Cardiac septum (tissue), 1 donor: ENCODE measurements at places on chromosomes 6 and 20. TPM values are rescaled to one million over a fixed set of nuclear protein-coding genes. Genes with fewer than 3 reads are reported as not detected.

DNA sequence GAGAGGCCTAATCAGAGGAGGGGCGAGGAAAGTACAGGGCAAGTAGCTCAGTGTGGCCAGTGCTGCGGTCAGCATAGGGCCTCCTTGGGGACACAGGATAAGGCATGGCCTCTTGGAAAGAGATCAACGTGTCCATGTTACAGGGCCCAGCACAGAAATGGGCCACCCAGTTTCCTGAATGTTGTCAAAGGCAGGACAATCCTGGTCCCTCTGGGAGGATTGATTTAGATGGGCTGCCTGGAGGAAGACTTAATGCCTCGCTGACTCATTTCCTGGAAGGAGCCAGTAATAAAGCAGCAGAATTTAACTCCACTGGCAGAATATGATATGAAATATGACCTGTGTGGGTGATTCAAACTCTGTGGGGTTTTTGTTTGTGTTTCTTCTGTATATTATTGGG is 16.6 kb downstream of the DDO start:
- no peak for DNase-seq

DNA sequence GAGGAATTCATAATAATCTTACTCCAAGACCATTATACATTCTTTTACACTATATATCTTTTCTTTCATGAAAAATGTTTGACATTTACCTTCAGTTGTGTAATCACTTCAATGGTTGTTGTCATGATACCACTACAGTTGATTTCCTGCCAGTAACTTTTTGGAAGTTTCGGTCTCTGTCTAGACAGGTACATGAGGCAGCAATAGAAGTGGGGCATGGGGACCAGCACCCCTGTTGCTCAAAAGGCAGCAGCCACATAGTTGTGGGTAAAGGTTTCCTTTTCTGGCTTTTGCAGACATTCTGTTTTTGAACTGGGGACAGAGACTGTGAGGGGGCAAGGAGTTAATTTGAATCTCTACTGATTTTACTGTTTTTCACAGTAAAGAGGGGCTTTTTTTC is 14.1 kb downstream of the SAMD5 start:
- DNase-seq = no peak

- no peak for DNase-seq
Measured at GRCh38 chr20:52534616-52535015, 343.0 kb upstream of the ZFP64 start.

DNA sequence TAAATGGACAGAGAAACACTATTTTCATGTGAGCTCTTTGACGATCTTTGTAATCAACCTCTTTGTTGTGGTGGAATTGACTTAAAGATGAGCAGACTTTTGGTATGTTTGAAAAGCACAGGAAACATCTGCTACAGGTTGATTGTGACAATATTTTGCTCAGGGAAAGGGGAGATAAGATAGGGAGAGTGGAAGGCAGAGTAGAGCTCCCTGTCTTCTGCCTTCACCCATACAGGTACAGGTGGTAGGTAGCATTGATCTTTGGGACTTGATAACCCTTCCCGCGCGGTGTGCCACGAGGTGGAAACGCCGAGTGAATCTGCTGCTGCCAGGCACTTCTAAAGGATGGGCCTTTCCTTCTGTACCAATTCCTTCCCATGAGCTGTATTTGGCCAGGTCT is 183.6 kb downstream of the UTRN start:
- no peak for DNase-seq

DNA sequence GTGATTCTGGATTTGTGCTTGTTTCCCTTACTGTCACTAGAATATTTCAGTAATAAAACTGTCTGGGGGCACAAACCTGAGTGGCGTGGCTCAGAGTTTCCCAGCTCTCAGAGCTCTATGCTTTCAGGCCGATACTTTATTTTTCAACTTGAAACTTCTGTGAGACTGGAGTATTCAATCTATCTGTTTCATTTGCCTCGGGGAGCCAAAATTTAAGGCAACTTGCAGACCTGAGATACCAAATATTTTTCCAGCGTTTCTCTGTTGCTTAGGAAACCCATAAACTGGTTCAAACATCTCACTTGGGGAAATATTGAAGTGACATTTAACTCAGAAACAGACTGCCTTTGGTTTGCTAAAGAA is 74.7 kb downstream of the SOBP start:
- no peak for DNase-seq

CLDN20 gene
- total RNA-seq = not detected

HLA-B gene
- 409 TPM for total RNA-seq

ID1 gene
- total RNA-seq = 163 TPM
